CD4-positive, alpha-beta T cell treated with Interleukin-15 for 1 hour (primary cell): ENCODE measurements at places on chromosomes 16 and 17.
A peak's percentile ranks its signal among the peaks of the same experiment; 100 is the strongest.

- no peak for DNase-seq
Observed at GRCh38 chr17:41656249-41657023, 32.1 kb upstream of the KRT17 start.

- no peak for DNase-seq
Observed at GRCh38 chr16:2482249-2482648, 7.3 kb downstream of the TBC1D24 start.

DNA sequence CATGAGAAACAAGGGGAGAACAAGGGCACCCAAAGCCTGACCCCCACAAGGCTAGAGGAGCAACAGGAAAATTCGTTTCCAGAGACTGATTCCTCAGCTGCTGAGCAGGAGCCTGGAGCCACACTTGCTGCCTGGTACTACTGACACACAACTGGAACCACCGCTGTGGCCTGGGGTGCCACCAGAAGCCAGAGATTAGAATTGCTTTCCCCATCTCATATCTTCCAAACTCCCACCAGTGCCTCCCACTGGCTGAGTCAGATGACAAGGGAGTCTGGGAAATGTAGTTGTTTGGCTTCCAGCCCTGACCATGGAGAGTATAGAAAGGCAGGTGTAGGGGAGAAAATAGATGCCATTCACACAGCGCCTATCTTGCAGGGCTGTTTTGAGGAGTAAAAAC is 4.1 kb upstream of the TMEM11 start:
- DNase-seq, result no peak

- DNase-seq, result no peak
Observed at GRCh38 chr17:47803201-47803600, 18.4 kb downstream of the OSBPL7 start.

DNA sequence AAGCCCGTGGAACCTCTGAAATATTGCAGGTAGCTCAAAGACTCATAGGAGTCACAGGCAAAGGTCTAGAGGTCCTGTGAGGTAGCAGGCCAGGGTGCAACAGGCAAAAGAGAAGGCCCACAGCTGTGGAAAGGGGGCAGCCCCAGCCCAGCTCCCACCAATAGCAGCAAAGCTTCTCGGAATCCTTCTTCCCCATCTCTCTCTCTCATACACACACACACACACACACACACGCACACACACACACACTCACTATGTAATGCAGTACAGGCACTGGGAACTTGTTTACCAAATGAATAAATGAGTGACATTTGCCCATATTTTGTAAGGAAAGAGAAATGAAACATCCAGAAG is 16.8 kb upstream of the SUPT4H1 start:
- DNase-seq, result peak; percentile 28

- DNase-seq, result no peak
Observed at GRCh38 chr16:77555791-77556190, 121.0 kb upstream of the ADAMTS18 start.

DNA sequence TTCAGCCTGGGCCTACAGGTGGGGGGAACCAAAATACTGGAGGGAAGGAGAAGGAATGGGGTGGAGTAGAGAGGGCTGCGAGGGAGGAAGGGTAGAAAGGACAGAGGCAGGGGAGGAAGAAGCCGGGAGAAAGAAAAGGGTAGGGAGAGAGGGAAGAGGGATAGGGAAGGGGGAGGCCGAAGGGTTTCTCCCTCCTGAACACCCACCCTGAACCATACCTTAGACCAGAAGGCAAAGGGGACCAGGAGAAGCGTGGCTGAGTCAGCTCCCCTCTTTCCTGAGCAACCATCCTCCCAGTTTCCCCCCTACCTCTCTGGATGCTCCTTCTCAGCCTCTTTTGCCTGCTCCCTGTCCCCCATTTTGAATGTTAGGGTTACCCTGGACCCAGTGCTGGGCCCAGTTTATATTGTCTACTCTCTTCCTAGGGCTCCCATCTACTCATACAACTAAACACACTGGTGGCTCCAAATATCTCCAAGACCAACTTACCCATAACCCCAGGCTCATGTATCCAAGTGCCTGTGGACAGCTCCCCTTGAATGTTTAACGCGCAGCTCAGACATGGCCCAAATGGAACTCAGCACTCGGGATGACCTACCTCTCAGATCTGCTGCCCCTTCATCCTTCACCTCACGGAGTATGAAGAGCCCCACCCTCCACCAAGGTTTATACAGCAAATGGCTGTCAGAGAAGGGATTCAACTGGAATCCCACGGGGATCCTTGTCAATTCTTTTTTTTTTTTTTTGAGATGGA is 7.8 kb downstream of the TSPOAP1 start:
- peak; percentile 11 for DNase-seq

GRCh38 chr16:12021578-12022253 is 45.2 kb downstream of the SNX29 start:
- DNase-seq, result no peak
